ELR (cell line): ENCODE measurements at places on chromosomes 1 and 21.

GRCh38 chr1:43834280-43835081, 99.1 kb upstream of the ARTN start:
- peak; percentile 95 for DNase-seq

DNA sequence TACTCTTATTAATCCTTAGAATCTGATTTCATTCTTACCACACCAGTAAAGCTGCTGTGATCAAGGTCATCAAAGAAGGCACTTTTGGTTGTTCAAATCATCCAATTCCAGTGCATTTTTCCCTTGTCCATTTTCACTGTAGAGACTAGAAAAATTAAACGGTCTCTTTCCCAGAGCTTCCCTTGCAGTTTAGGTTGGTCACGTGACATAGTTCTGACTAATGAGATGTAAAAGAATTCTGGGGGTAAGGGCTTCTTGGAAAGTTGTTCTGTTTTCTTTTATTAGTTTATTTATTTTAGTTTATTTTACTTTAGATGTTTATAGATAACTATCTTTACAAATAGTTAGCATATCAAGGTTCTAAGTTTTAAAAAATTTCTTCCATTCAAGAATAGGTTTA, 34.3 kb upstream of the SYCP1 start:
- no peak for DNase-seq

GRCh38 chr21:42088658-42089057, 17.5 kb downstream of the UMODL1 start:
- DNase-seq, result no peak

GRCh38 chr1:209510063-209510462, 73.5 kb upstream of the CAMK1G start:
- DNase-seq, result no peak

GRCh38 chr21:45954261-45954660, 27.3 kb upstream of the COL6A1 start:
- DNase-seq, result peak; percentile 20

- DNase-seq, result no peak
These were observed 7.6 kb upstream of the RXRG start for GRCh38 chr1:165452336-165453130.

DNA sequence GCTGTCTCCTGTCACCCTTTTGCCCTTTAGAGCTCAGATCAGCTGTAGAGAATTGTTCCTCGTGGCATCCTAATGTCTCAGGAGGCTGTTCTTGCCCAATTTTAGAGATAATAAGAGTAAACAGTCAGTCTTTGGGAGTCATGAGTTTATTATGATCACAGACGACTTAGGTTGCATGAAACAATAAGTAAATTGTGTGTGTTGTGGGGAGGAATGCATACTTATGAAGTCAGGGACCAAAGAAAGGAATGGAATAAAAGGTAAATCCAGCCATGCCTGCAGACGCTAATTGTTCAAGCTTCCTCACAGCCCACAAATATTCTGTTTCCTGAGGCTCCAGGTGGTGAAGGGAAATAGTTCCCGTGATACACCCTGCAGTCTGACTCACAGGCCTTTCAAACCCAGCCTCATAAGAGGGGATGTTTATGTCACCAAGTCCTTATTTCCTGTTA, 897 bp downstream of the EPHX4 start:
- DNase-seq, result peak; percentile 83

GRCh38 chr1:157154940-157155514, 16.8 kb upstream of the ETV3 start:
- peak; percentile 72 for DNase-seq

DNA sequence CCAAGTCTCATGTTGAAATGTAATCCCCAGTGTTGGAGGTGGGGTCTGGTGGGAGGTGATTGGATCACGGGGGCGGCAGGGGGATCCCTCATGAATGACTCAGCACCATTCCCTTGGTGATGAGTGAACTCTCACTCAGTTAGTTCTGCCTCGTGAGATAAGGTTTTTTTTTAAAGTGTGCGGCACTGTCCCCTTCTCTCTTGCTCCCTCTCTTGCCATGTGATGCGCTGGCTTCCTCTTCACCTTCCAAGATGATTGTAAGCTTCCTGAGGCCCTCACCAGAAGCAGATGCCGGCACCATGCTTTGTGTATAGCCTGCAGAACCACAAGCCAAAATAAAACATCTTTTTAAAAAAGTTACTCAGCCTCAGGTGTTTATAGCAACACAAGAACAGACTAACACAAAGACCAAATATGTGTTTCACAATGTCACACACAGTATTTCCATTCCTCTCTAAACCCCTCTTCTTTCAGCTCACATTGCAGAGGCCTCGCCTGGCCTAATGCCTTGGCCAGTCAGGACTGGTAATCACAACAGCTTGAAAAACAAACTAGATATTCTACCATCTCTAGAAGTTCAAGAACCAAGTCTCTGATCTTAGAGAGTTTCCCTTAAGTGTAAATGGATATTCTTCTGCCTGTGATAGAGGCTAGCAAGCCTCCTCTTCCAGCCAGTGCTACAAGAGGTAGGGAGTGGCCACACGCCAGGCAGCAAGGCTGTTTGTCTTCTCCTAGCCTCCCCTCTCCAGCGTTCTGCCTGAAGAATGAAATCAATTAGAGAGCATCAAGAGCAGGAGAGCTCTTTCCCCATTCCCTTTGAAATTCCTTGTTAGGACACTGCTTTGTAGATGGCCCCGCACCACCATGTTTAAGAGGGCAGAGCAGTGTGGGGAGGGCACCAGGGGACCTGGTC, 19.6 kb upstream of the RAP1A start:
- DNase-seq, result no peak

GRCh38 chr1:168291222-168291837, 10.7 kb downstream of the TBX19 start:
- no peak for DNase-seq

DNA sequence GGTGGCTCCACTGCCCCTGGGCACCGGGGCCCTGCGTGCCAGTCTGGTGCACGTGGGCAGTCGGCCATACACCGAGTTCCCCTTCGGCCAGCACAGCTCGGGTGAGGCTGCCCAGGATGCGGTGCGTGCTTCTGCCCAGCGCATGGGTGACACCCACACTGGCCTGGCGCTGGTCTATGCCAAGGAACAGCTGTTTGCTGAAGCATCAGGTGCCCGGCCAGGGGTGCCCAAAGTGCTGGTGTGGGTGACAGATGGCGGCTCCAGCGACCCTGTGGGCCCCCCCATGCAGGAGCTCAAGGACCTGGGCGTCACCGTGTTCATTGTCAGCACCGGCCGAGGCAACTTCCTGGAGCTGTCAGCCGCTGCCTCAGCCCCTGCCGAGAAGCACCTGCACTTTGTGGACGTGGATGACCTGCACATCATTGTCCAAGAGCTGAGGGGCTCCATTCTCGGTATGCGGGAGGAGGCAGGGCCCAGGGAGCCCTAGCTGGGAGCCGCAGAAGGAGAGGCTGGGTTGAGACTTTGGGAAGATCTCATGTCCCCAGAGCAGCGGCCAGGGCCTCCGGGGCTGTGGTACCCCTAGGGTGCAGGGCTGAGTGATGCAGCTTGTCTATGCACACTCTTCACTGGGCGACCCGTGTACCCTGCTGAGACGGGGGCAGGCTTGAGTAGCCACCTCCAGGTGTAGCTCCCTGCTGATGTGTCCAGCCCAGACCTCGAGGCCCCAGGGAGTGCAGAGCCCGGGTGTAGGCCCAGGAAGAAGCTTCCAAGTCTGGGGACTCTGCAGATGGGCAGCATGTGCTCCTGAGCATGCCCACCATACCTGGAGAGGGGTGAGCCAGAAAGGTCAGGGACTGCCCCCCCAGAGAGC, 1.8 kb downstream of the VWA1 start:
- DNase-seq, result no peak

GRCh38 chr1:1165485-1165884, 8.2 kb upstream of the TTLL10 start:
- no peak for DNase-seq

DNA sequence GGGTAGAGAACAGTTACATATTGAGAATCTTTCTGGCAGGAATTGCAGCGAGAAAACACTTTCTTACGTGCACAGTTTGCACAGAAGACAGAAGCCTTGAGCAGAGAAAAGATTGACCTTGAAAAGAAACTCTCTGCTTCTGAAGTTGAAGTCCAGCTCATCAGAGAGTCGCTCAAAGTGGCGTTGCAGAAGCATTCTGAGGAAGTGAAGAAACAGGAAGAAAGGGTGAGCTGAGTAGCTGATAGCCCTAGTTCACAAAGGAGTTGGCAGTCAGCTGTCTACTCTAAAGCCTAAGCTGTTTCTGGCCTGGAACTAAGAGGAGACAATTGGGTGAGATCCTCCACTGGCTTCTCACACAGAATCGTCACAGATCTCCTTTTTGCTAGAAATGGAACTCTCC, 20.3 kb upstream of the SH3BGRL3 start:
- no peak for DNase-seq
